AG09309 (cell line): ENCODE measurements at places on chromosomes 13 and 19.

GRCh38 chr13:72952529-72953141, 106.2 kb upstream of the KLF5 start:
- DNase-seq, result no peak

- no peak for DNase-seq
Observed at GRCh38 chr19:13972368-13973155, 20.3 kb downstream of the DCAF15 start.

- DNase-seq, result peak; percentile 89
Observed at GRCh38 chr13:33194820-33195692, 90.5 kb downstream of the STARD13 start.

DNA sequence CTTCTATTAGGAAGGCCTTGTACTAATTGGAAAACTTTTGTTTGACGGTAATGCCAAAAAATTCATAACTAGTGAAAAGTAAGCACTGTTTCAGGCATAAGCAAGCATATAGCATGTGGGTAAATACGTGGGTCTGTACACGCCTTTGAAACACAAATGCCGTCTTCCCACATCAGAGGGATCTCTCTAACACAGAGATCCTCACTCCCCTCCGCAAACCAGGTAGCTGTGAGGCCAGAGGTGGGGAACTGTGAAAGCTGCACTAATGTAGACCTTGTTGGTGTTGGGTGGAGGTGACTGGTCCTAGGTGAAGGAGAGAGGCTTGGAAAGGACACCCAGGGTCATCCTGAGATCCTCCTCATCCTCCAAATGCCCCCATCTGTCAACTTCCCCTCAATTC, 16.0 kb upstream of the POU2F2 start:
- DNase-seq, result no peak
